ENCODE measurements at places on chromosomes 11 and 22.

DNA sequence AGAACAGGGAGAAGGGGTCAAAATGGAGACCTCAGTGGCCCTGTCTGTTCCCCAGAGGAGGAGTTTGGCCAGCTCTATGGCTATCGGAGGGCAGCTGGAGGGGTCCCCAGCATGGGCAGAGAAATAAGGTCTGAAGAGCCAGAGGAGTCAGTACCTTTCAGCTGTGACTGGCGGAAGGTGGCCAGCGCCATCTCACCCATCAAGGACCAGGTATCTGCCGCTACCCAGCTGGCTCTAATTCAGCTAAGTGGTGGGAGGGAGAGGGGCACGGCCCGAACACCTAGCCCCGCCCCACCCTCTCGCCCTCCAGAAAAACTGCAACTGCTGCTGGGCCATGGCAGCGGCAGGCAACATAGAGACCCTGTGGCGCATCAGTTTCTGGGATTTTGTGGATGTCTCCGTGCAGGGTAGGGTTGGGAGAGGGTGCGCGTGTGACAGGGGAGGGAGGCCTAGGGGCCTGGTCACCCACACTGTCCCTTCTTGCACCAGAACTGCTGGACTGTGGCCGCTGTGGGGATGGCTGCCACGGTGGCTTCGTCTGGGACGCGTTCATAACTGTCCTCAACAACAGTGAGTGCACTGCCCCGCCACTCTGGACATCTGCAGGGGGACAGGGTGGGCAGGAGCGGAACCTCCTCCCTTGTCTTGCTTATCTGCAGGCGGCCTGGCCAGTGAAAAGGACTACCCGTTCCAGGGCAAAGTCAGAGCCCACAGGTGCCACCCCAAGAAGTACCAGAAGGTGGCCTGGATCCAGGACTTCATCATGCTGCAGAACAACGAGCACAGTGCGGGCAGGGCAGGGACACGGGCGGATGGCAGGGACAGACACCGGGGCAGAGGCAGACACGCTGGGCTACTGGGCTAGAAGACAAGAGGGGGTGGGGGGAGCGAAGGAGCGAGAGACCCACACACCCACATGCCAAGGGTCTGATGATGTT is 2.8 kb downstream of the CTSW start:
- DNase-seq = no peak

DNA sequence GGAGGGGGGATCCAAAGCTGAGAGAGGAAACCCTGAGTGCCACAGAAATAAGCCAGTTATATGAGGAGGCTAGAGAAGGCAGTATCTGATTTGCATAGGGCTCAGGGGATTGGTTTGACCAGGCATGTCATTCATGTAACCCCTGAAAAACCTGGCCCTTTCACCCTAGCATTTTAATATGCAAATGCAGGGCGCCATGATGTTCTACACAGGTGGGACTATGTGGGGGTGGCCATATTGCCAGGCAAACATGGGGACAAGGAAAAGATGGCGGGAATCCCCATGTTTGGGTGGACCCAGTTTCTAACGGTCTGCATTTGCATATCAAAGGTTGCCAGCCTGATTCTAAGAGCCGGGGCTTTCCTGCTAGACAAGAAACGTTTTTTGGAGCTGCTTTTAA is 27.2 kb downstream of the CSF2RB start:
- DNase-seq = no peak

DNA sequence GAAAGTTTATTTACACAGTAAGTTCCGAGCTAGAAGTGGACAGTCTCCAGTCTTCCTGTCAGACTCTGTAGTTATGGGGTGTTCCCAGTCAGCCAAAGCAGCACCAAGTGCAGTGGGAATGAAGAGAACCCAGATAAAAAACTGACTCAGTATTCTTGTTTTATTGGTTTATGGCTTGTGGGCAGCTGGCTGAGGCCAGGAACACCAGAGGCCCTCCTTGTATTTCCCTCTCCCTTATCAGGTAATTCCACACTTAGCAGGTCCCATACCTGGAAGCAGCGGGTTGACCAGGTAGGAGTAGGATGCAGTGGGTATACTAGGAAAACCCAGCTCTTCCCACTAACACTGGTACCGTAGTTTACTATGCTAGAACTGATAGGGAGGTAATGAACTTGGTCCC is 3.5 kb upstream of the BACE1-AS start:
- no peak for DNase-seq

DNA sequence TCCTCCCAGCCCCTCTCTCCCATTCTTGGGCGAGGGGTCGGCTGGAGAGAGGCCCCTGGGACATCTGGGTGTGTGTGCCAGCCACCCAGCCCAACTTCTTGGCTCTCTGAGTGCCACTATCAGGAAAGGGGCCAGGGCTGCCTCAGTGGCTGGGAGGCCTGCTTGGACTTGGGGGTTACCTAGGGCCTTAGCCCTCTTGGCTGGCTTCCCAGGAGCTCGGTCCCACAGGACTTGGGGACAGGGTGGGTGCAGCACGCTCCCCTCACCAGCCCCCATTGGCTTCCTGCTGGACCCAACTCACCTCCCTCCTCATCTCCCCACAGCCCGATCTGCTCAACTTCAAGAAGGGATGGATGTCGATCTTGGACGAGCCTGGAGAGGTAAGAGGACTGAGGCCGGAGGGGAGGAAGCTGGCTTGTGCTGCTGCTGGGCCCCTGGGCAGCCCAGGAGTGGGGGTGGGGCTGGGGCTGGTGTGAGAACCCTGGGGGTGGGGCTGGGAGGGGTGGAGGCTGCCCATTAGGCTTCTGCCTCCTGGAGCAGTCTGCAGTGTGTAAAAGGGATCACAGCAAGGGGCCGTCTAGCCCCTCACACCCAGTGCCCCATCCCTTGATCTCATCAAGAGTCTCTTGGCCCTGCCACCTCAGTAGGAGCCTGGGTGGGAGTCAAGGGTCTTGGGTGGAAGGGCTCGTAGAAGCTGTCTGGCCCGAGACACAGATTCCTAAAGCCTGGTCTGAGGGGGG is 54.8 kb downstream of the TRIOBP start:
- DNase-seq = no peak

DNA sequence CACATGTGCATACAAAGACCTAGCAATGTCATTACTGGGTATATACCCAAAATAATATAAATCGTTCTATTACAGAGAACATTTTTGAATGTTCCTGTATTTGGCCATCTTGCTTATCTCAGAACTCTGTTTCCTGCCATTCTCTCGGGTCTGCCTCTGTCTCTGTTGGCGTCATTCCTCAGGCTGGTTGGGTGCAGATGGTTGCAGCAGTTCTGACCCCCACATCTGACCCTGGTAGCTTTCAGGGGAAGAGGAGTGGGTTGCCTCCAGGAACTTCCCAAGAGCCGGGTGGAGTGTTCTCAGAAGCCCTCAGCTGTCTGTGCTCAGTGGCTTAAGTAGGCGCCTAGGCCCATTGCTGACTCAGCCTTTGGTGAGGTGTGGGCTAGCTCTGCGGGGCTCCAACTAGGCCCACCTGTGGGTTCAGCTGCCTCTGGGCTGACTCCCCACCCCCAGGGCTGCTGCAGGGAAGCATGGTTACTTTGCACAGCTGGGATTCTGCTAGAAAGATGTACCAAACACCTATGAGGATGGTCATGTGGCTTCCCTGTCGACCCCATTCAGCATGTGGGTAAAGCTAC is 114.0 kb downstream of the TBC1D22A start:
- no peak for DNase-seq

- no peak for DNase-seq
Measured at GRCh38 chr11:9955391-9955790, 291.5 kb downstream of the SWAP70 start.

DNA sequence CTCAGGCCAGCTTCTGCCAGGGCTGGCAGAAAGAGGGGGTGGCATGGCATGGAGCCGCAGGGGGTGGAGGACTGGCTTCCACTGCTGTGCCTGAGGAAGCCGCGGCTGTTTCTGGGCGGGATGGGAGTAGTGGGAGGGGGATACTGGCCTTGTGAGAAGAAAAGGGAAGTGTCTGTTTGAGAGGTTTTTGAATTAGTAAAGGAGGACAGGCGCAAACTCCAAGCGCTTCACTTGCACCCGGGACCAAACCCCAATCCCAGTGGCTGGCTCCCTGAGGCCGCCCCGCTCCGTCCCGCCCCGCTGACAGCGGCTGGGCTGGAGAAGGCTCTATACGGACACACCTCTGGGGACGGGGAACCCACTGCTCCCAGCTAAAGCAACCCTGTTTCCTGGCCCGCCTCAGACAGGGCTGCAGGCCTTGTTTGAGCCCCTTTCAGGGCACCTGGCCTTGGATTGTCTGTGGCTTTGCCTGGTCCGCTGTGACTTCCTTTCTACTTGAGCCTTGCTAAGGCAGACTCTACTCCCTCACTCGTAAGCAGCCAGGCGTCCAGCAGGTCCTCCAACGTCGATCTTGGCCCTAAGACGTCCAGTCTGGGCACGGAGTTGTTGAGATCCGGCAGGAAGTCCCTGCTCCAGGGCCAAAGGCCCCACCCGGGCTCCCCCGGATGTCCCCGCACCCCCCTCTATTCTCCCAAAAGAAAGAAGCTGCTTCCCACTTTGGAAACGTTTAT is 2.2 kb downstream of the APOA1 start:
- no peak for DNase-seq

DNA sequence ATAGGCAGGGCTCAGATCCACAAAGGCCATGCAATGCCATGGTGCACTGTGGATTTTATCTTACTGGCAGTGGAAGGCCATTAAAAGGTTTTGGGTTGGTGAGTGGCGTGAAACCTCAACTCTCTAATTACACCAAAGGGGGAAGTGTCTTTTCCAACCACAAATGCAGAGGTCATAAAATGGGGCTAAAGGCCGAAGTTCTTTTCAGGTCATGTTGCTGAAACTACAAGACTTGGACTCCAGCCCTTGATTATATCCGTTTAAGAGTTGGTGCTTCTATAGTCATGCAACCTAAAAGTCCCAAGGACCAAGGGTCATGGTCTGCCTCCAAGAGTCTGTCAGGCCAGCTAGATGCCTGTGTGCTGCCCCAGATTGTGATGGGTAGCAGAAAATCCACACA is 434.3 kb downstream of the RAB38 start:
- DNase-seq = no peak

GRCh38 chr22:39244496-39245129 is at the start of gene PDGFB:
Gene PDGFB, minus strand, starts transcription at chr22:39244982. Its CDS starts 1,019 bp downstream, at chr22:39243963.
- DNase-seq = no peak

- no peak for DNase-seq
Measured at GRCh38 chr22:28582806-28583205, 96.8 kb downstream of the TTC28 start.

DNA sequence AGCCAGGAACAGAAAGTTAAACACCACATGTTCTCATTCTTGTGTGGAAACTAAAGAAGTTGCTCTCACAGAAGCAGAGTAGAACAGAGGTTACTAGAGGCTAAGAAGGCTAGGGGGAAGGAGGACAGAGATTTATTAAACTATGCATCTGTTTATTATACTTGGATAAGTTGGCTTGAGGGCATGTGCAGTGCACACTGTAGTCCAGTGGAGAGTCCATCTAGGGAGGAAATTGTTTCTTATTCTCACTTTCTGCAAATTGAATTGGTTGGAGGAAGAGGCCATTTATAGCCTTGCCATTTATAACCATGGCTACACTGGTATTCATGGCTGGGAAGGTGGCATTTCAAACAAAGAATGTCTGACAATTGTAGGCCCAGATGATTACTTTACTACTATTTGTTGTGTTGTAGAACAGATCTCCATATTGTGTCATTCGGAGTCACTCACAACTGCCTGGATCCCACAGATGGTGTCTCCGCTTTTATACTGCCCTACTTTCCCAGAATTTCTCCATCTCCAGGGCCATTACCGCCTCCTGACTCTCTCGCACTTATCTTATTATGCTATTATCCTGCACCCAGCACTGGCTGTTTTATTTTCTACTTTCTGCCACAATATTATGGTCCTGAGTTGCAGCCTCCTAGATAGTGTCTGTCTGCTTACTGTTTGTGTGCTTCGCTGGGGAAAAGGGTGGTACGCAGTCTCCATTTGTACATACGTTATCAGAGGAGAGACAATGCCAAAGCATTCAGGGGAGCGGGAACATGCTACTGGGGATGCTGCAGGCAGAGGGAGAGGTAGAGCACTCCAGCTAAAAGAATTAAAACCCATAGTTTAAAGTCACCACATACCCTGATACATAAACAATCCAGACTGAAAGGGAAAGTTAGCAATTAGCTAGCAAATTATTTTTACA is 169.3 kb upstream of the BLID start:
- no peak for DNase-seq

GRCh38 chr11:122853971-122854446 is 15.7 kb downstream of the CRTAM start:
- DNase-seq = no peak

DNA sequence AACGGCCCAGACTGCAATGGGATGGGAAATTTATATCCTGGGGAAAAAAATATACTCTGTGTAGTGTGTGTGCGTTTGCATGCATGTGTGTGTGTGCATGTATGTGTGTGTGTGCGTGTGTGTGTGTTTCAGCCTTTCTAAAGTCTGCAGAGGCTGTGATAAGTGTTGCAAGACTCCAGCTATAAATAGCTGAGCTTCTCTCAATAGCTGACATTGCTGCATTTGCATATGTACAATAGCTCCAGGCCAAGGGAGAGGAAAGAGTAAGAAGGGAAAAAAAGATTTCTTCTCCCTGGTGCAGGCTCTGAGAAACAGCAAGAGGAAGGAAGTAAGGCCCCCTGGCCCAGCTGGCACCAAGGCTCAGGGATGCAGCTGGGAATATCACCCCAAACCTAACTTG is 483.0 kb downstream of the MN1 start:
- DNase-seq = no peak

DNA sequence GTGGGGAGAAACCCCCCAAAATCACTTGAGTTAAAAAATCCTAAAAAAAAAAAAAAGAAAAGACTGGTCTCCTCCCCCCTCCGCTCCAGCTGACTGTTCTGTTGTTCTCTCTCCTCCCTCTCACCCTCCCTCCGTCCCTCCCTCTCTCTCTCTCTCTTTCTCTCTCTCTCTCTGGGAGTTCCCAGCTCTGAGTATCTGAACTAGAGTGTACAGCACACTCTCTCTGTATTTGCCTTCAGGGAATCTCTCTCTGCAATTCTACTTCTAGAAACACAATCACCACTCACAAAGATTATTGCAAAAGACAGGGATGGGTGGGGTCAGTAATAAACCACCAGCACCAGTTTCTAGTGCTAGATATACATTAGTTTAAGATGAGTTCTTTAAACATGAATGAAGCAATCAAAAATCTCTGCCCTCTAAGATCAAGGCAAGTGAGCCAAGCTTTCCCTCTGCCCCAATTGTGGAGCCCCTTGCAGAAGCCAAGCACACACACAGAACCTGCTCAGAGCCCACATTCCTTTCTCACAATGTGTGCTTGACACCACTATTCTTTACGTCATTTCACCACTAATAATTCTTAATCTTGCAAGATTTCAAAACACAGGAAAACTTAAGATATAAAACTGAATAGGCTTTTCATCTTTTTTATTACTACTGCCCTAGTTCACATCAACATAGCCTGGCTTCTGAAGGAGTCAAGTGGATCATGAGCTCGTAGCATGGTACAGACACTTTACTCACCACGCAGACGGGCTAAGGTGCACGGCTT is 133.5 kb downstream of the RBFOX2 start:
- DNase-seq = no peak

All from GOT3 (cell line).